Mesenteric fat pad (tissue), 1 donor: ENCODE measurements at places on chromosomes 6 and 20. TPM values are rescaled to one million over a fixed set of nuclear protein-coding genes. Genes with fewer than 3 reads are reported as not detected.

Gene FOXS1
- total RNA-seq, result not detected

Gene ADGRF5
- 71.1 TPM for total RNA-seq

Gene C20orf204
- 0.74 TPM for total RNA-seq

Gene SNAP25
- 0.29 TPM for total RNA-seq

Gene MCHR2
- total RNA-seq, result not detected

Gene ME1
- 31.7 TPM for total RNA-seq

Gene KCNS1
- total RNA-seq, result not detected

Gene TINAG
- total RNA-seq, result not detected
